ENCODE measurements at places on chromosomes 3 and 15.

- DNase-seq: peak; percentile 69
These were observed at the start of gene MYRIP for GRCh38 chr3:39809181-39809994. TSS of gene MYRIP (plus strand) at chr3:39809609. CDS start at chr3:39900817, 91,208 bp downstream.

GRCh38 chr3:66133853-66134445, 86.9 kb upstream of the SLC25A26 start:
- DNase-seq: no peak

GRCh38 chr15:25832158-25832557, 31.0 kb downstream of the ATP10A start:
- DNase-seq: no peak

DNA sequence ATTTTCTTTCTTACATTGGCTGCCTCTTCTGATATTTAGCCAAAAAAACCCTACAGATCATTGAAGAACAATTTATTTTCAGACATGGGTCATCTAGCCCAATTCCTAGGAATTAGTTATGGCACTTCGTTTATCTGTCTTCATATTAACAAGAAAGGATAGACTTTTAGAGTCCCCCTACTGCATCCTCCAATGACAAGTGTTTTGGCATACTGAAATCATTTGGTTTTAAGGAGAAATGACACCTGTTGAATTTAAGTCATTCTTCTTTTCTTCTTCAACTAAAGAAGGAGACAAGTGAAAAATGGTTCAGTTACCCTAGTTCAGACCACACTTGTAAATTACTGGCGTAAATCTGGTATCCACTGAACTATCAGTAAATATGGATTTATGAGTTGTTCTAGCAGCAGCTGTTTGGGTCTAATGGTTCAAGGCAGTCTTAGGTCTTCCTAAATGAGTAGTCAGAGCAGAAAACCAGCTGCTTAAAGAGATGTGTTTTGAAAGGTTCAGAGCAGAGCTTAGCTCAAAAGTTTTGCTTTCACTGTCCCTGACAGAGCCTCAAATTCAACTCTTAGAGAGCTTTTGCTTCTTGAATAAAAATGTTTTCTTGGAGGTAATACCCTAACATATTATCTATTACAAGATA, 5.6 kb downstream of the VGLL3 start:
- no peak for DNase-seq

- no peak for DNase-seq
These were observed 28.1 kb downstream of the ERICH6 start for GRCh38 chr3:150675587-150675986.

DNA sequence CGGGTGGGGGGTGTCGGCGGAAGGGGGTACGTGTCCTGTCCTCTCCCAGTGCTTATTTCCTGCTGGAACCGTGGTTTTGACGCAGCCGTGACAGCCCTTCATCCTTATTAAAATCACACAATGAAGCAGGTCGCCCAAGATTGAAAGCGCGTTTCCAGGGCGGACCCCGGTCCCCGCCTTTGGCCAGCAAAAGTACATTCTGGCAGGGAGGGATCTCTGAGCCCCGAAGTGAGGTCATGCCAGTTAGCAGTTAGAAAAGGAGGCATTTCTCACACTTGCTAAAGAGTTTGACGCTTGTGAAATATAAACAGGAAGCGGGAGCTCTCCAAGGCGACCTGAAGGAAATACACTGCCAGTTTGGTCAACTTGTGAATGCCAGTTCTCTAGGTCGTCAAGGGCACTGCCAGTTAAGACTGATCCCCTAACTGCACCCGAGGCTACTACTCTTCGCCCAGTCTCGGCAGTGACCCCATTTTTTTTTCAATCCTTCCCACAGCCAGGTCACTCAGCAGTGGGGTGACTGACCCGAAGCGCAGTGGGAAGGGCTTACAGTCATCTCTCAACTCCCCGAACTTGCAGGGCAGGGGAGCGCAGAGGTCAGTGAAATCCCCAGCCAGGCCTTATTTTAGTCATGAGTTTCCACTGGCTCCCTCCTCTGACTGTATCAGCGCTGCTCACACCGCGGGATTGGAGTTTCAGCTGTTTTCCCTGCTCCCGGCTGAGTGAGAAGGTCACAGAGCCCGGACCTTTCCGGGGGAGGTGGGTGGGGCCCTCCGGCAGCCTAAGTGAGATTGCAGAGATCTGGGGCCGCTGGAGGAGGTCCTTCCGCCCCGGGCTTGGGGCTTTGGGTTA, 2.0 kb upstream of the BHLHE40 start:
- no peak for DNase-seq

- peak; percentile 63 for DNase-seq
These were observed 85.3 kb upstream of the MBNL1 start for GRCh38 chr3:152183473-152183872.
